ENCODE measurements at places on chromosomes 4 and X.

DNA sequence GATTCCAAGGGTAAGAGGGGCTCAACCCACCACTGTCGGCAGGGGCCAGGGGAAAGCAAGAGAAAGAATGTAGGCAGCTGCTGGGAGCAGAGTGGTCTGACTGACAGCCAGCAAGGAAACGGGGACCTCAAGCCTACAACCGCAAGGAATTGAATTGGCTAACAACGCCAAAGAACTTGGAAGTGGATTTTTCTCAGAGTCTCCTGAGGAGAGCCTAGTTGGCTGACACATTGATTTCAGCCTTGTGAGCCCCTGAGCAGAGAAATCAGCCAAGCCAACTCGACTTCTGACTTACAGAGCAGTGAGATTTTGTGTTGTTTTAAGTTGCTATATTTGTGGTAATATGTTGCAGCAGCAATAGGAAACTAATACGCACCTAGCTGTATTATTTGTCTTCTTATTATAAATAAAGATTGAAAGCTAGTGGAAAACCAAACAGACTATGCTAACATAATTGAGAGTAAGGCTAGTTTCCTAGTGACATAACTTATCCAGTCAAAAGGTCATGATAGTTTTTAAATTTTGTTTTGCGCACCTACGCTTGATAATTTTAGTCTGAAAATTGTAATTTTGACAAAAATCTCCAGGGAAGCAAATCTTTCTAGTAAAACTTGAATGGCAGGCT lies 145.8 kb upstream of the HCCS start:
- DNase-seq = no peak

DNA sequence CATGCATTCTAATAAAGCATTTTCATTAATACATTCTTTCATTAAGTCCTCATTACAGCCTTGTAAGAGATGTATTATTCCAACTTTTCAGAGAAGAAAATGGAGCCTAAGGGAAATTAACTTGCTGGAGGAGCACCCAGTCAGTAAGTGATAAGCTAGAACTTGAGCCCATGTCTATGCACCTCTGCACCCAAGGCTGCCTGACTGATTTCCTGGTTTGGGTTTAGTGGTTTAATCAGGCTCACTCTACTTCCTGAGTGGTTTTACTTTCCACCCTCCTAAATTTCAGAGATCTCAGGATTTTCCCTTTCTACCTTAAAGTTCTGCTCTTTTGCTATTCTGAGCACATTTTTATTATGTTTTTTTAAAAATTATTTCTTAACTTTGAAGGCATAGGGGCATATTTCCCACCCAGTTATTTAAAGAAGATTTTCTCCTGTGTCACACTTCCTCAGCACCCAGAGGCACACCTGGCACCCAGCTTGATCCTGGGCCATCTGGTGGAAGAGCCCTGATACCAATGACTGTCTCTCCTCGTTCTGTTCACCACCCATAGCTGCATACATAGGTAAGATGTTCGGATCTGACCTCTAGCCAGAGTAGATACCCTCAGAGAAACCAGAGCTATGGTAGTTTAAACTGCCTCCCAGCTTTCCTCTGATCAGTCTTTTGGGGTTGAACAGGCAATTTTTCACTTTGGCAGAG lies 10.4 kb downstream of the CORIN start:
- no peak for DNase-seq

GRCh38 chrX:65837875-65838549 lies 170.6 kb downstream of the MSN start:
- no peak for DNase-seq

GRCh38 chr4:20445933-20446723 lies 194.4 kb downstream of the SLIT2 start:
- no peak for DNase-seq

- DNase-seq = no peak
Measured at GRCh38 chr4:113013751-113014150, 35.7 kb upstream of the ANK2 start.

DNA sequence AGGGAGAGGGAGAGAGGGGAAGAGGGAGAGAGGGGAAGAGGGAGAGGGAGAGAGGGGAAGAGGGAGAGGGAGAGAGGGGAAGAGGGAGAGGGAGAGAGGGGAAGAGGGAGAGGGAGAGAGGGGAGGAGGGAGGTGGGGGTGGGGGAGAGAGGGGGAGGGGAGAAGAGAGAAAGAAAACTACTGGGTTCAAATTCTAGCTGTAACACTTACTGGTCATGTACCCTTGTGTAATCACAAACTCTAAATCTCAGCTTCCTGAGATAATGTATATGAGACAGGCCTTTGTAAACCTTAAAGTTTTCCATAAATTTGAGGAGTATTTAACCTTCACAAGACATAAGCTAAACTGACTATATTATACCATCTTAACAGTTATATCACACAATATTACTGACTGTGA lies 109.1 kb downstream of the FGF16 start:
- no peak for DNase-seq

GRCh38 chr4:154406018-154406795 lies 85.4 kb downstream of the DCHS2 start:
- DNase-seq = no peak

- DNase-seq = no peak
Measured at GRCh38 chr4:37748485-37748884, 62.3 kb upstream of the RELL1 start.

DNA sequence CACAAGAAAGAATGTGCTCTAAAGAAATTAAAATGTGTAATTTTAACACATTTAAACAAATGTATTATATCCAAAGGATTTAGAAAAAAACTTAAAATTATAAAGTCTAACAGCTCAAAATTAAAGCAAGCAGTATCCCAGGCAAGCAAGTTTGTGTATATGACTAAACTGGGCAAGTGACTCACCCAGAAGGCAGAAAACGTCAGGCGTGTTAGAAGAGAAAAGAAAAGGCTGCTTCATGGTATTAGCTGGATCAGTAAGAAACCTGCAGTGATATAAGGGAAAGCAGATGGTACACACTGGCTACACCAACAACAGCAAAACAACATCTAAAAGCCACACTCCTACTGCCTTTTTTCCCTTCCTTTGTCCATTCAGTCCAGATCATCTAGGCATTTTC lies 250.6 kb upstream of the NDST3 start:
- DNase-seq = no peak

GRCh38 chr4:76546759-76547742 lies 112.0 kb downstream of the SHROOM3 start:
- DNase-seq = no peak

DNA sequence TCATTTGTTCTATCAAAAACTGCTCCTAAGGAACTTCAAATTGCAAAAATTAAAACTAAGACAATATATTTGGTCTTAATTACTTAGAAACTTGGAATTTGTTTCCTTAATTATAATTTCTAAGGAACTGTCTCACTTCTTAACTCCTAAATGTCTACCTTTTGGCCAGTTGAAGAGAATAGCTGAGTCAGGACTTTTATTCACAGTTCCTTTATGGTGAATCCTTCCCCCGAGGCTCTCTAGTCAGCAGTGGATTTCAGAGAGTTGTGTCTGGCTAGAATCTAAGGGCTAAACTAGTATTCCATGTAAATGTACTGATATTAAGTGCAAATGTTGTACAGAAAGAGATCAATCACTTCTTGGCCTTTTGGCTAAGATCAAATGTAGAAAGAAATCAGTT lies 69.3 kb downstream of the AMMECR1 start:
- no peak for DNase-seq

DNA sequence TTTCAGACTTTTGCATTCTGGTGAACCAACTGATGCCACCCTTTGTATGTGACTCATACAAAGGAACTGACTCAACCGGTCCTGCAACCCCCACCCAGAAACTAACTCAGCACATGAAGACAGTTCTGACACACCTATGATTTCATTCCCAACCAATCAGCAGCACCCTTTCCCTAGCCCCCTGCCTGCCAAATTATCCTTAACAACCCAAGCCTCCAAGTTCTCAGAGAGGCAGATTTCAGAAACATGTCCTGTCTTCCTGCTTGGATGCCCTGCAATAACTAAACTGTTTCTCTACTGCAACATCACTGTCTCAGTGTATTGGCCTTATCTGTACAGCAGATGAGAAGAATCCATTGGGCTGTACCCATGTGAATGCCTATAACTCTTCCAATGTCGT lies 284.7 kb downstream of the CAMK2D start:
- no peak for DNase-seq

DNA sequence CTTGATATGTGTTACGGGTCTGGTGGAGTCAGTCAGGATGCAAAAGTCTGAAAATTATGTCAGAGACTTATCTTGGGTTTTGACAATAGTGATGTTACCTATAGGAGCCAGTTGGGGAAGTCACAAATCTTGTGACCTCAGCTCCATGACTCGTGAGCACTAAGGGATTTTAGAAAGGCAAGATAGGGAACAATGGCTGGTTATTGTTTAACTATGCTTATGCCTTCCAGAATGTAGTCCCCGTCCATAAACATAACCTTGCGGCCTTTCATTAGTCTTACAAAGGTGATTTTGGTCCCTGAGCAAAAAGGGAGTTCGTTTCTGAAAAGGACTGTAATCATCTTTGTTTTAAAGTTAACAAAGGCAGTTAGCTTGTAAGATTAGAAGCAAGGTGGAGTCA lies 23.9 kb upstream of the GATB start:
- DNase-seq = no peak

- no peak for DNase-seq
Measured at GRCh38 chr4:47510506-47511143, 25.6 kb downstream of the ATP10D start.

DNA sequence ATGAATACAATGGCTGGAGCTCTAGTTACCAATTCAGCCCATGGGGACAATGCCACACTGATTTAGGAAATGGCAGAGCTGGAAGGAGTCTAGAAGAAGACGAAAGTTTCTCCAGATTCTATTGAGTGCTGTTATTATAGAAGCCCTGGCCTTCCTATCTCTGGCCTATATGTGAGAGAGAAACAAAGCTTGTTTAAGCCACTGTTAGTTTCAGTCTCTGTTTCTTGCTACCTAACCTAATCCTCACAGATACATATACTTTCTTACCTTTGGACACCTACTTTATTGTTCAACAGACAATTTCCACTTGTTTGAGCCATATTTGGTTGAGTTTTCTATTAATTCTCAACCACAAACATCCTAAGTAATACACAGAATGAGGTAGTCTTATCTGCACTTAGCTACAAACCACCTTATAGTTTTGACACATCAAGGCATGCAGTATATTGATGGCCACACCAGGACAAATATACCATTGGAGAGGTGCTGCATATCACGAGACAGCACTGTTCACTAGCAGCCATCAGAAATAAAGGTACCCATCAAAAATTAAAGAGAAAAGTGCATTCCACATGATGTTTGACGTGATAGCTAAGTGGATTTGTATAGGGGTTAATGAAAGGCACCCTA lies 190.2 kb downstream of the SMIM20 start:
- no peak for DNase-seq

GRCh38 chrX:111254896-111255693 lies 15.2 kb downstream of the CAPN6 start:
- no peak for DNase-seq

GRCh38 chr4:183770906-183771305 lies 111.8 kb downstream of the TRAPPC11 start:
- no peak for DNase-seq

DNA sequence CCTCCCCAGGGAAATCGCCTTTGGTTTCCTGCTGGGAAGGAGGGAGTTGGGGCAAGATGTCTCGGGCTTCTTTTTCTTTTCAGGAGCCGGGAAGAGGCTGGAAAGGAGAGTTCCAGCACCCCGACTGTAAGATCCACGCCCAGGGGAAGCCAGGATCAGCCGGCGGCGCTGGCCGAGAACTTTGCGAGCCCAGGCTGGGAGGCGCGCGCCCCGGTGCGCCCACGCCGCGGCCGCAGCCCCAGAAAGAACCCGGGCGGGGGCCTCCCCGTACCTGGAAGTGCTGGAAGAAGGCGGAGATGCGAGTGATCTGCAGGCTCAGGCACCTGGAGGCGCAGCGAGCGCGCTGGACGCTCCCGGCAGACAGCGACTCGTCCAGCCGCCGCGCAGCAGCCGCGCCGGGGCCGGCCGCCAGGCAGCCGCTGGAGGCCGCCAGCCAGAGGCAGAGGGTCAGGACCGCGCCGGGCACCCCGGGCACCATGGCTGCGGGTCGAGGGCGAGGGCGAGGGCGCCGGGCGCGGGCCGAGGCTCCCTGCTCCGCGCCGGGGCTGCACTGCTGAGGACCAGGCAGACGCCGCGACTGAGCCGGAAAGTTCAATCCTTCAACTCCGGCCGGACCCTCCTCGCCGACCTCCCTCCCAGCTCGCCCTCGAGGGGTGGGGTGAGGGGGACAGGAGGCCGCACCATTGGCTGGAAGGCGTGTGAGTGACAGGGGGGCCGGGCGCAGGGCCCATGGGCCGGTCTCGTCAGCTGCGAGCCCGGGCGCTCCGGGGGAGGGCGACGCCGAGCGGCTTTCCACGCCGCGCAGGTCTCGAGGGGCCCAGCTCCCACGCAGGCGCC lies at the start of gene ANOS1:
Gene ANOS1, minus strand, starts transcription at position 579 of the 837 bp plus-strand sequence. Its CDS starts 101 bp downstream, at position 478.
- DNase-seq = no peak

DNA sequence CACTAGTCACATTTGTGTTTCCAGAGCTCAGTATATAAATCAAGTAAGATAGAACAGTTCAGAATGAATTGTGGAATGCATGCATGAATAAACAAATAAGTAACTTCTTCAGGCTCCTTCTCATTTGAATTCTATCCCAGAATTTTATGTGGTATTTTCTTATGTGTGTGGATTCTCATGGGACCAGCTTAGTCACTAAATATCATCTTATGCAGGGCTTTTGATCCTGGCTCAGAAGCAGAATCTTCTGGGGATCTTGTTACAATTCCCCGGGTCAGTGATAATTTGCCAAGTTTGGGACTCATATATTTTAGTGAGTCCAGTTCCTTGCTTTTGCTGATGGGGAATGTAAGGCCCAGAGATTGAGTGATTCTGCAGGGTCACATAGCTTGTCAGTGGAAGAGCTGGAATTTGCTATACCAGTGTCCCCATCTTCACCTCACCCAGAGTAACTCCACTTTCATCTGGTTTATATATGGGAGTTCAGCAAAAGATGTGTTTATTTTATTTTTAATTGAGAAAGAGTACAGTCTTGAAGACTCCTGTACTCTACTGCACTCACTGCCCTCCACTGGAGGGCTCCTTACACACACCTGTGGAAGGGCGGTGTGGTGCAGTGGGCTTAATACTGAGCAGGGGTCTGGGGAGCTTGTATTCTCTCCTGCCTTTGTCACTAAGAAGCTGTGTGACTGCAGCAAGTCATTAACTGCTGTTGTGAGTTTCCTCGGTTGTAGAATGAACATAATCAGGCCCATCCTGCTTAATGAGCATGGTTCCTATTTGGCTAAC lies 198.2 kb upstream of the CXorf66 start:
- DNase-seq = no peak

GRCh38 chr4:104519588-104519987 lies 24.9 kb upstream of the CXXC4 start:
- DNase-seq = no peak

DNA sequence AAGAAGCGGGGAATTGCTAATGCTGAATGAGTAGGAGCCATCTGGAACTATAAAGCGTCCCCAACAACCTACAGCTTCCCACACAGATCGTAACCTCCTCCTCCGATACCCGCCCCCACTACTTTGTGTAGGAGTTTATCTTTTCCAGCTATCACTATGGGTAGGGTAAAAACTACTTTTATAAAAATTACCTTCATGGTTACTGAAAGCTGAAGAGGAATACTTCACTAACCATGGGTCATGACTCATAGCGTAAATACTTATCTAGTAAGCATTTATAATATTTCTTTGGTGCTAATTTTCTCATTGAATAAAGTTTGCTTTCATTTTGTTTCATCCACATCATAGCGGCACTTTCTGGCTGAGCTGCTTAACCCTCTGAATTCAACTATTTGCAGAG lies 79.4 kb upstream of the TNIP3 start:
- DNase-seq = peak; percentile 34

- DNase-seq = no peak
Measured at GRCh38 chr4:52910115-52910514, 48.0 kb downstream of the RASL11B start.

- no peak for DNase-seq
Measured at GRCh38 chrX:42567268-42567667, 210.7 kb downstream of the PPP1R2C start.

All from activated T-cell treated with anti-CD3 and anti-CD28 coated beads for 4 hours (primary cell).